ENCODE measurements at places on chromosomes 6 and 20.

DNA sequence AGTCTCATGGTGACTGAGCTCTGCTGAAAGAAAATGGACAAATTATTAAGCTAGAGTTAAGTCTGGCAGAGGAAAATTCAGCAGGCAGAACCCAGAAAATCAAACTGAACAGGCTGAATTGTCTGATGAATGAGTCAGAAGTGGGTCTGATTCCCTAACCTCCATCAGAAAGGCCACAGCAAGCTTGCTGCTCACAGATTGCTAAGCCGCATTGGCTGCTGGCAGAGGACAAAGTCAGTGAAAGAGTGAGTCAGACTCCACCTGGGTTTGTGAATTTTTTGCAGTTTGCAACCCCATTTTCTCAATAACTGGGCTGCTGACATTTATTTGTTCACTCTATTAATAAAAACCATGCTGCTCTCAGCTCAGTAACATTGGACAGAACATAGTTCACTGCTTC lies 191.3 kb downstream of the EPM2A start:
- no peak for DNase-seq

GRCh38 chr6:32216285-32216684 lies 7.6 kb downstream of the NOTCH4 start:
- no peak for DNase-seq

DNA sequence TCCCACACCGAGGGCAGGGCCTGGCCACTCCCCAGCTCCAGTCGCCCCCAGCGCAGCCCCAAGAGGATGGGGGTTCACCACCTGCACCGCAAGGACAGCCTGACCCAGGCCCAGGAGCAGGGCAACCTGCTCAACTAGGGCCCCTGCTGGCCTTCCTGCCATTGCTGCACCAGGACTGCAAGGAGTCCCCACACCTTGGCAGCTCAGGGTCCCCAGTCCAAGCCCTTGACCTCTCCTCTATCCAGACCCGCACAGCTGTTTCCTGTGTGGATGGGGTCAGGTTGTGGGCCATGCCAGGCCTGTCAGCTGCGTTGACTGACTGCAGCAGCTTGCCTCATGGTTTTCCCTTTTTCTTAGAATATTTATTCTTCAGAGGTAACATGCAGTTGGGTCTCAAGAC lies 4.4 kb downstream of the LRRC73 start:
- no peak for DNase-seq

GRCh38 chr6:64504503-64504902 lies 868.9 kb downstream of the PHF3 start:
- no peak for DNase-seq

GRCh38 chr6:98977671-98978292 lies 30.0 kb upstream of the FBXL4 start:
- no peak for DNase-seq

GRCh38 chr6:41976794-41977484 lies 35.3 kb upstream of the CCND3 start:
- no peak for DNase-seq

GRCh38 chr20:54622333-54623295 lies 147.2 kb downstream of the DOK5 start:
- DNase-seq, result no peak

DNA sequence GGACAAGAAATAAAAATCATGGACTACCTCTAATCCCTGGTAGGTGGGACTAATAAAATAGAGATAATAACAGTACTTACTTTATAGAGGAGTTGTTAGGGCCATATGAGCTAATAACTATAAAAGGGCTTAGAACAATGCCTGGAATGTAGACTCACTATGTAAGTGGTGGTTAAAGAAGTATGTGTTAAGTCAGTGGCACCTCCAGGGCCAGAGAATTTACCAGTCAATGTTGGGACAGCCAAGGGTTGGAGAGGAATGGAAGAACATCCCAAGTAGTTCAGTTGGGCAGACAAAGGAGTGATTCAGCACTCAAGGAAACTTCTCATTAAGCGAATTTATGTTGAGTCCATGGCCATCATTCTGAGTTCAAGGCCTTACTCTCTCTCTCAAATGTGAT lies 116.8 kb downstream of the OTOR start:
- DNase-seq, result no peak

DNA sequence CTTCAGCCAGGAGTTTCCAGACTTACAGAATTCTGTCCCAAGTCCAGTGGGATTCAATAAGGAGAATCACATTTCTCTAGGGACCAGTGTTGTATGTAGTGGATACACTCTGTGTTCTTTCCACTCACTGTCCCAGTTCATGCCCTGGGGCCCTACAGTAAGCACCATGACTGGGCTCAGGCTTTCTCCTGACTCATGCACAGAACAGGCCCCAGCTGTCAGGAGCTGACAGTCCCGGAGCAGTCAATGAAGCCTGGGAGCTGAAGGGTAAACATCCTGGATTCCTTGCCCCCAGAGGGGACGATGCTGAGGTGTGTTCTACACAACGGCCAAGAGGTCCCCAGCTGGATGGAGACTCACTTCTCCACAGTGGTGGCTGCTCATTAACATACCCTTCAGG lies 40.2 kb upstream of the LRFN2 start:
- DNase-seq, result no peak

- DNase-seq, result no peak
Measured at GRCh38 chr20:568673-569415, 25.3 kb upstream of the CSNK2A1 start.

DNA sequence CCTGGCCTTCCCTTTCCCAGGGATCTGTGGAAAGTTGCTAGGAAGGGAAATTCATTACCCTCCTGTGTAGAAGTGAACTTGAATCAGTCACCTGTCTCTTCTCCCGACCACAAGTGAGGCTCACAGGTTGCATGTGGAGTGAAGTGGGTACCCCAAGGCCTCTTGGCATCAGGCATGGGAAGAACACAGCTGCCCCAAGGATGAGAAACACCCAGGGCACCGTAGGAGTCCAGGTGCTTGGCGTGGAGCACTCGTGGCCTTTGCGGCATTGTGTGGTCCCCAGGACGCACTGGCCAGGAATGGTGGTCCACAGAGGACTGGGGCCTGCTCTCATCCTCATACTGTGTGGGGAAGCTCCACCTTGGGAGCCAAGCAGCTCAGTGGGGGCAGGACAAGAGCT lies 47.5 kb upstream of the VSX1 start:
- no peak for DNase-seq

GRCh38 chr20:45408646-45409213 lies 641 bp downstream of the DBNDD2 start:
- DNase-seq, result no peak

GRCh38 chr6:104170401-104170800 lies 689.3 kb downstream of the HACE1 start:
- no peak for DNase-seq

DNA sequence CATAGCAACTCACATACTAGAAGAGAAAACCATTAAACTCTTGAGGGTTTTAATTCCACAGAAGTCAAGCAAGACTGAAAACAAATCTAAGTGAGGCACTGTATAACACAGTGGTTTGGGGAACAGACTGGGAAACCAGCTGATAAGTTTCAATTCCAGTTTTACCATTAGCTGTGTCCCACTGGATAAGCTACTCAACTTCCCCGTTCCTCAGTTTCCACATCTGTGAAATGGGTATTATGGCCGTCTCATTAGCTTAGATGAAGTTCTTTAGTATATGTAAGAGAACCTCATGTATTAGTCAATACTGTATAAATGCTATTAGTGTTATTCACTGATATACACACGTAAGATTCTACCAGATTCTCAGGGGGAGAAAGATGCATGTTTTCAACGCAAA lies 89.0 kb downstream of the ZFP64 start:
- no peak for DNase-seq

GRCh38 chr6:93418033-93418407 lies 1.3 kb downstream of the EPHA7 start:
- DNase-seq, result no peak

GRCh38 chr6:40950986-40951698 lies 87.9 kb downstream of the UNC5CL start:
- DNase-seq, result no peak

DNA sequence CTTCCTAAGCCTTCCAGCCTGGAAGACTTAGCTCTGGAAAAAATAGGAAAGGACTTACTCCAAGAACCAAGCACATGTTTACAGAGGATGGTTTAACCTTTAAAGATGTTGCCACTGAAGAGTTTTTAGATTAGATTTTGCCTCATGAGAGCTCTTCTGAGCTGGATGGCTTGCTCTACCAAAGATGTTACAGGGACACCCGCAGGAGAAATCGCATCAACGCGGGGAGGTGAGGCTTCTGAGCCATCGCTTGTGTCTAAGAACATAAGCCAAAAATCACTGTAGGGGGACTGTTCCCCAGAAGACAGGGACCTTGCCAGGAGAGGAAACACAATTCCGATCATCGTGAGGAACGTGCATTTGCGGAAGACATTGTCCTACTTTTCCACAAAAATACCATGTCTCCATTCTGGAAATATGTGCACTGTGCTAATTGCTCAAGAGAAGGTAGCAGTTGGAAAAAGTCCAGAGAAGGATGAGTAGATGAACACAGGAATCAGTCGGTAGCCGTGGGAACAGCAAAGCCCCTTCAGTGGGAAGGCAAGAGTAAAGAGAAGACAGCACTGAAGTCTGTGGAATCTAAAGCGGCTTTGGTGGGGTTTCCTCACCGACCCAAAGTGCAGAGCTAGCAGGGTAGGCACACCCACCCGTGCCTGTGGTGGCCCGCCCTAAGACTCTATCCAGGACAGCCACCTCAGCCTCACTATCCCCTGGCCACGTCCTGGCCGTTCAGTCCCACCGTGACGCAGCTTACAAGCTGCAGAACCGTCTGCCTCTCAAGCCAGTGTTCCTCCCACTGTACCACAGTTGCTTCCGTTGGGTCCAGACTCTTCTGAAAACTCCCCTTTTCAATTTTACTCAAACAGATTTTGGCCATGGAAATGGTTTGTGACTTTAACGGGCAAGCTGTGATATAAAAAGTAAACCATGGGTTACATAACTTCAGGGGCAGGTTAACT lies 334.8 kb downstream of the NRN1 start:
- no peak for DNase-seq

GRCh38 chr6:38604700-38605099 lies 35.0 kb downstream of the BTBD9 start:
- no peak for DNase-seq

GRCh38 chr20:37007898-37008649 lies 56.6 kb upstream of the SAMHD1 start:
- no peak for DNase-seq

DNA sequence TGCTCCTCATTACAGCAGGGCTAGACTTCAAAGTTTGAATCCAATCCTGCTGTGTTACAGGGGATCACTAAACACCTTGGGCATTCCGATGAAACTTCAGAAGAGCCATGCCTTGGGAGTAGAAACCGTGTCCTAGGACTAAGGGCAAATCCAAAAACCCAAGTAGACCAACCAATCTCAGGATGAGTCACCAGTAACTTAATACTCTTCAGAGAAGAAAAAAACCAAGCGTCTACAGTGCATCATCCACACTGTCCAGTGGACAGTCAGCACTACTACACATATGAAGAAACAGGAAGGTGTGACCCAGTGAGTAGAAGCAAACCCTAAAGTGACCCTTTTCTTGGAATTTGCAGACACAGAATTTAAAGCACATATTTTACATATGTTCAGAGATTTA lies 39.5 kb upstream of the VAPB start:
- no peak for DNase-seq

DNA sequence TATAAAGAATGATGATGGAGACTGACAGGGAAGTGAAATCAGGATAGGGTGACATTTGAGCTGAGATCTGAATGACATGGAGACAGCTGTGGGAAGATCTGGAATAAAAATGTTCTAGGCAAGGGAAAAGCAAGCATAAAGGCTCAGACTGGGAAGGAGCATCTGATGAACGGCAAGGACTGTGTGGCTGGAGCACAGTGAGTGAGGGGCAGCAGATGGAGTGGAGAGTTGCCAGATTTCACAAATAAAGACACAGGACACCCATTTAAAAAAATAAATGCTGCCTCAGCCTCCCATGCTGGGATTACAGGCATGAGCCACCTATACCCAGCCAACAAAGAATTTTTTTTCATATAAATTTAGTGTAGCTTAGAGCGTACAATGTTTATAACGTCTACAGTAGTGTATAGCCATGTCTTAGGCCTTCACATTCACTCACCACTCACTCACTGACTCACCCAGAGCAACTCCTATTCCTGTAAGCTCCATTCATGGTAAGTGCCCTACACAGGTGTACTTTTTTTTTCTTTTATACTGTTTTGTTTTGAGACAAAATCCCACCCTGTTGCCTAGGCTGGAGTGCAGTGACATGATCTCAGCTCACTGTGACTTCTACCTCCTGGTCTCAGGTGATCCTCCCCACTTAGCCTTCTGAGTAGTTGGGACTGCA lies 2.4 kb upstream of the ZBTB24 start:
- no peak for DNase-seq

- no peak for DNase-seq
Measured at GRCh38 chr6:108113557-108114519, 39.3 kb upstream of the OSTM1 start.

DNA sequence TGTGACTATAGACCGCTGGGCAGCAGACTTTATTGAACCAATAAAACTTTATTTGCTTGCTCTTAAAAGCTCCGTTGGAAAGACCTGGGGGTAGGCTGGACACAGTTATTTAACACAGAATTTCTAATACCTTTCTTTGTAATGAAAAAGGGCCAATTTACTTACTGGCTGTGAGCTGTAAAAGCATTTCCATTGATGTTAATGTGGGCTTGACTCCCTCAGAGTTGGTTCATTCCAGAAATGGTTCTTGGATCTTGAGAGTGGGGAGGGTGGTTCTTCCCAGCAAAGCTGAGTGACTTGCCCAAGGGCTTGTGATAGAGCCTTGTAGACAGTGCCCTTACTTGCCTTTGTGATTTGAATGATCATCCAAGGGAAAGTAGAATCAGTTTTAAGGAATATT lies 100.6 kb downstream of the SOX4 start:
- no peak for DNase-seq

GRCh38 chr6:47238456-47238995 lies 71.2 kb downstream of the TNFRSF21 start:
- no peak for DNase-seq

DNA sequence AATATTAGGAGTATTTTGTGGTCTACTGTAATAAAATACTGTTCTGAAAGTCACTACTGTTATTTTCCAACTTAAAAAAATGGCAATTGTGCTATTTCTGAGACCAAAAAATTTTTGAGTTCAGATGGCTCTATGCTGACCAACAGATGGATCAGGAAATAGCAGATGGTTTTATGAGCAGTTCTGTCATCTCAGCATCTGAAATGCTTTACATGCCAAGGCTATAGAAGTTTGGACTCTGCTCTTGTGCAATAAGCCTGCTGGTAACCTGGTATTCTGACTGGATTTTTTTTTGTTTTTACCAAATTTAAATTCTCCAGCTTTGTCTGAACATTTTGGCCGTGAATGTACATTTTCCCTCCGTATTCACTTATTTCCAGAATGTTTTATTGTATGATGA lies 1127.5 kb downstream of the GRIK2 start:
- no peak for DNase-seq

DNA sequence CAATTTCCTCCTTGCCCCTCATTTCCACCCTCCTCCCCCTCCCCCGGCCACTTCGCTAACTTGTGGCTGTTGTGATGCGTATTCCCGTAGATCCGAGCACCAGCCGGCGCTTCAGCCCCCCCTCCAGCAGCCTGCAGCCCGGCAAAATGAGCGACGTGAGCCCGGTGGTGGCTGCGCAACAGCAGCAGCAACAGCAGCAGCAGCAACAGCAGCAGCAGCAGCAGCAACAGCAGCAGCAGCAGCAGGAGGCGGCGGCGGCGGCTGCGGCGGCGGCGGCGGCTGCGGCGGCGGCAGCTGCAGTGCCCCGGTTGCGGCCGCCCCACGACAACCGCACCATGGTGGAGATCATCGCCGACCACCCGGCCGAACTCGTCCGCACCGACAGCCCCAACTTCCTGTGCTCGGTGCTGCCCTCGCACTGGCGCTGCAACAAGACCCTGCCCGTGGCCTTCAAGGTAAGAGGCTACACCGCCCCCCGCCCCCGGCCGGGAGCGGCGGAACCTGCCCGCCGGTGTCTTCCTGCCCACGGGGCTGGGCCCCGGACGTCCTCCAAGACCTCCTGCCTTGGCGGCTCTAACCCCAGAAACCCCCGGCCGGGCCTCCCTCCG lies 44.9 kb upstream of the SUPT3H start:
- DNase-seq, result no peak
